ENCODE measurements at places on chromosomes 6 and 20.

DNA sequence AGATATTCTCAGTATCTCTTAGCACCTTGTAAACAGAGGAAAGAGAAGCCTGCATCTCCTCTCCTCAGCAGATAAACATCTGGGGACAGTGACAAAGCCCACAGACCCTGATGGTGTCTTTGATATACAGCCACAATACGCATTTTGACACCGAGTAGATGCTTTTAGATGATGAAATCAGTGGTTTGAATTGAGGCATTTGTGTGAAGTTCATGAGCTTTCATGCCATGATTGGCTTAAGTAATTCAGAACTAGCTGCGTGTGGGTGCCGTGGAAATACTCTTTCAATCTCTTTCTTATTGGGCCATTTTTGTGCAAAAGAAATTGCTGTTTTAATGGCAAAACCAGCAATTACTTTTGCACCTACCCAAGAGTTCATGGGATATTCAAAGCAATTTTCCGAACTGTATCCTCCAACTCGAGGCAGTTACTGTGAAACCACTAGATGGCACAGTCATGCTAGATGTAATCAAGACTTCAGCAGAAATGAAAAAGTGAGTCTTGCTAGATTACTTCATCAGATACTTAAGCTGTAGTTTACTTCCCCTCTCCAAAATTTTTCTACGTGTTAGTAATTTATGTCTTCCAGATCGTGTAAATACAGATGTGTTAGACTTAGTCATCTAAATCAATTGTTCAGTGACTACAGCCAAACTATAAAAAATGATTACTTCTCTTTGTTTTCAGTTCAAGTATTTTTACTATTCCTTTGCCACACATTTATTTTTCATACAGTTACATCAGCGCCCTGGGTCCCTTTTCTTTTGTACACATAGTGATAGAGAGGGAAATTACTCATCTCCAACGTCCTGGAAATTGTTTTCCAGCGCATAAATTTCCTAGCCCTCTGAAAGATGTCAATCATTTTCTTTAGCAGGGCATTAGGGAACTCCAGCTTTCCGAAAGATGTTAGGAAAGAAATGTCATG, 49.4 kb downstream of the IYD start:
- peak; percentile 88 for DNase-seq

DNA sequence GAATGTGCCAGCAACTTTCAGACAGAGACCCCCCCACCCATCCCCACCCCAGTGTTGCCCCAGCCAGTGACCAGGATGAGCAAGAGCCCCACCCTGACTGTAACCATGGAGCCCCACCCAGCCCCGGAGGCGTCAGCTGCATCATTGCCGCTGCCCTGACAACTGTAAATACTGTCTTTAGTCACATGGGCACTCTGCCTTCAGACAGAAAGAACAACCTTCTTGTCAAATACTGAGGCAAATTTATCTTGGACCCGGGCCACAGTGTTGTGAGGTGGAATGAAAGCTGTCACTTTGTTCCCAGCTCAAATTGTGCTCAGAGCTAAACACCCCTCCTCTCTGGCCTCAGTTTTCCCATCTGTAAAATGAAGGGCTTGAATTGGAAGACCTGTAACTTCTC, 23.7 kb downstream of the MOCS3 start:
- no peak for DNase-seq

DNA sequence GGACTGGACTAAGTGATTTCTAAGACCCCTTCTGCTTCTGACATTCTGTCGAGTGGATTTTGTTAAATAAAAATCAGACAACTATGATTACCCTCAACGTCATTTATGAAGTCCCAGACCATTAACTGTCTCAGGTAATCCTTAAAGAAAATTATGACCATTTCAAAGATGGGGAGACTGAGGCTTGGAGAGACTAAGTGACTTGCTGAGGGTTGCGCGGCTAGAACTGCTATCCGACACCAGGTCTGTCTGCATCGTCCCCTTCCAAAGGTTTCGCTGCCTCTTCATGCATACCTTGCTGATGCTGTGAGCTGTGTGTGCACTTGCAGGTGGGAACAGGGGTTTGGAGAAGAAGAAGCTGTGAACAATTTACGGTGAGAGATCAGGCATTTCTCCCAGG, 3.1 kb downstream of the SNPH start:
- DNase-seq, result no peak

- DNase-seq, result no peak
These were observed 37.6 kb downstream of the HMGN3 start for GRCh38 chr6:79196912-79197311.

- DNase-seq, result no peak
These were observed 238.5 kb upstream of the SASH1 start for GRCh38 chr6:148104131-148104530.

DNA sequence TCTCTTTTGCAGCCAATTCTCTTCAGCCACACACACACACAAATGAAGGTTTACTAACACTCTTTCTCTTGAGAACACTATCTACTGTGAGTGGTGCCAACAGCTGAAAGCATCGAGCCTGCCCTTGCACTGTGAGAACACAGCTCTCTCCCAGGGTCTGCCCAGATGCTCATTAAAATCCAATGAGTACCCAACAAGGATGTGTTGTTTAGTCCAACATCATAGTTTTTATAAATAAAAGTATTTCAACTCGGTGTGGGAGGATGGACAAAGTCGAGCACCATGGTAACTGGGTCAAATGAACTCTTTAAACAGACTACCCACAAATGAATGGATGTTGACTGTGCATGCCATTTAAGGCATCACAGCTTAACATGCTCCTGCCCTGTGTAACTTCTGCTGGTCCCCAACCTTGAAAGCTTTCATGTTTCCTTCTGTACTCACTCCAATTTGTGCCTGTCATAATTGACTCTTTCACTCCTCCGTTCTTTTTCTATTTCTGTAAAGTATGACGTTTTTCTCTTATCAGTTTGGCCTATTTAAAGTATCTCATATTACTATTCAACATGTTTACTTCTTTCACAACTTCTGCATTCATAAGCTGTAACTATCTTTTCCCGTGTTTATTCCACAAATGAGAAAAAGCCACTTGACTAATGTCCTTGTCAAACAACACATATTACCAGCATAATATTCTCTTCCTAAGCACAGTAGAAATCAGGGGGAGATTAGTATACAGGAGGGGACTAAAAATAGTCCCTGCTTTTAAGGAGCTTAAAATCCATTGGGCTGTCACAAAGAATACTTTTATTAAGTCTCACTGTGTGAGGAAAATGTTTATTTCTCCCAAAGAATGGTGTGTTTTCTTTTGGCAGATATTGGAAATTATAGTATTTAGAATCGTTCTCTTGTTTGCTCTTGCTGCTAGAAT, 215.4 kb downstream of the RFPL4B start:
- DNase-seq, result no peak

- peak; percentile 79 for DNase-seq
These were observed 43.0 kb downstream of the PRDM1 start for GRCh38 chr6:106128981-106129781.

DNA sequence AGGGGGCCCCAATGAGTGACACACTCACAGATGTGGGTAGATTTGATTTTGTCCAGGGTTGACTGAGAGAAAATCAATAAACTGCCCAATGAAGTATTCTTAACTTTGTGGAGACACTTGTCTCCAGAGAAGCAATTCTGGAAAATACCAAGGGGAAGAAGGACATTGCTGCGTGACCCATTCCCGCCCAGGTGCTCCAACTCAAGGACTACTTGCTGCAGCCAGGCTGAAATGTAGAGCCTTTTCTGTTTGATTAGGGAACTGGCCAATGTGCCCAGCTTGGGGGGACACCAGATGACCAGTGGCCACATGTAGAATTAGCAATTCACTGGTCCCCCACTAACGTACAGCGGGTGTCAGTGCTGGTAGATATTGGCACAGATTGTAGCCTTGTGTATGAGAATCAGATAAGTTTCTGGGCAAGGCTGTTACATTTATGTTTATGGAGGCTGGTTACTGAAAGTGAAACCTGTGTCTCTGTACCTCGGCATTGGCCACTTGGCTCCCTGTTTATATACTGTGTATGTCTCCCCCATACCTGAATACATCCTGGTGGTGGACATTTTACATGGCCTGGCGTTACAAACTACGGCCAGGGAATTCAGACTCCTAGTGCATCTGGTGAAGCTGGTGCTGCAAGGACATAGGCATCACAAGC, 32.3 kb downstream of the HDDC2 start:
- no peak for DNase-seq

DNA sequence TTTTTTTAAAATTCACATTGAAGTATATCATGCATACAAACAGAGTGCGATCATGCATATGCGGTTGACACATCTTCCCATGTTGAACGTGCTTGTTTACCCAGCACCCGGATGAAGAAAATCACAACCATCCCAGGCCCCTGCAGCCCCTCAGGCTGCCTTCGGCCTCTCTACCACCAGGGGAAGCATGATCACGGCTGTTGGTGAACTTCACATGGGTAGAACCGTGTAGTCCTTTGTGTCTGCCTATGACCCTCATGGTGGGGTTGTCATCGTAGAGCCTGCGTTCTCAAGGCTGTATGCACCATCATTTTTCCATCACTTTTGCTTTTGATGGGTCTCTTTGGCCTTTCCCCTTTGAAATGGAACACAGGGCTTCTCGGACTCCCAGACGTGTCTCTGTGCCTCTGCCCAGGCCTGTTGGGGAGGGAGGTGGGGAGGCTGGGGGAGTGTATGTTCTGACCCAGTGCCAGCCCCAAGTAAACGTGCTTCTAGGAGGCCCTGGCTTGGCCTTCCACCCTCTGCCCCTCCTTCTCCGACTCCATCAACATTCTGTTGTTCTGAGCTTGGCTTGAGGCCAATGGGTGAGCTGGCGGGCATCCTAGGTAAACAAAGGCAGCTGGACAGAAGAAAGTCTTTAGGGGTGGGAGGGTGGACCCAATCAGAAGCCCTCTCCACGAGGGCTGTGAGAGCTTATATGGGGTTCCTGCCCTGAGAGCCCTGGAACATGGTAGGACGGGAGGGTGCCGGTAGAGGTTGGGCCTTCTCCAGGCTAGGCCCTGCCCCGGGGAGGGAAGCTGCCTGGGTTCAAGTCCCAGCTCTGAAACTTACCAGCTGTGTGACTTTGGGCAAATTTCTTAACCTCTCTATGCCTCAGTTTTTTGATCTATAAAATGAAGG, 39.7 kb downstream of the TGM2 start:
- no peak for DNase-seq

DNA sequence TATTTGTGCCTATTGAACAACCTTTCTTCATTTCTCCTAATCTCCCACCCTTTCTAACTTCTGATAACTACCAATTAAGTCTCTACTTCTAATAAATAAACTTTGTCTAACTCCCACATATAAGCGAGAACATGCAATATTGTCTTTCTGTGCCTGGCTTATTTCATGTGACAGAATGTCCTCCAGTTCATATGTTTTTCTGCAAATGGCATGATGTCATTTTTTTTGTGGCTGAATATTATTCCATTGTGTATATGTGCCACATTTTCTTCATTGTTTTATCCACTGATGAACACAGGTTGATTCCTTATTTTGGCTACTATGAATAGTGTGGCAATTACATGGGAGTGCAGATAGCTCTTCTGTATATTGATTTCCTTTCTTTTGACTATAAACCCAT, 1041.5 kb upstream of the MANEA start:
- DNase-seq, result no peak

DNA sequence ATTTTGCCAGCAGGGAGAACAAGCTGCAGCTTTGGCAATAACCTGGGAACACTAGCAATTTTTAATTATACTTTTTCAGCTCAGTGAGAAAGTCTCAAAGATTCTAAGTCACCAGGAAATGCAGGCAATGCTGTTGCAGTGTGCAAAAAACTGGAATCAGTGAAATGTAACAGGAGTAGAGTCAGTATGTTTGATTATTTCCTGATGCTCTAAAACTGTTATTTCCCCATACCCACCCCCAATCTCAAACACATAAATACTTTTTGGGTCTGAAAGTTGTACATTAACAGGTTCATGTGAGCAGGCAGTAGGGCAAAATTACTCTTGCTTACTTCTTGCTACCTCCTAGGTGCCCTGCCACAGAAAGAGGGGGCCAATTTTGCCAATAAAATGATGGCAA, 65.4 kb upstream of the BEND6 start:
- DNase-seq, result no peak

DNA sequence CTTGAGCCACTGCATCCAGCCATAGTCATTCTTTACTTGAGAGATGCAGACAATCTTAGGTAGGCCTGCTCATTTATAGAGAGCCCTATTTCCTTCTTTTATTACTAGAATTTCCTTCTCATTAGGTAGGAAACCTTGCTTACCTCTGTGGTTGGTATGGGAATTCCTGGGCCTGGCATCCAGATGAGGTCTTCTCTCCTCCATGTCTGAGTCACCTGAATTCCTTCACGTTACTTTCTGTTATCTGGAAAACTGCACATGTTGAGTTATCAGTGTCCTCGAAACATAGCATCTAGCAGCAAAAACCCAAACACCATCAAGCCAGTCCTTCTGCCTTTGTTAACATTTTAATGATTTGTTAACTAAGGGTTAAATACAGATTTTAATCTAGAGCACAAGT, 2.2 kb downstream of the ZNFX1 start:
- DNase-seq, result no peak

- DNase-seq, result no peak
These were observed 124.9 kb upstream of the TMEM170B start for GRCh38 chr6:11412616-11413015.

DNA sequence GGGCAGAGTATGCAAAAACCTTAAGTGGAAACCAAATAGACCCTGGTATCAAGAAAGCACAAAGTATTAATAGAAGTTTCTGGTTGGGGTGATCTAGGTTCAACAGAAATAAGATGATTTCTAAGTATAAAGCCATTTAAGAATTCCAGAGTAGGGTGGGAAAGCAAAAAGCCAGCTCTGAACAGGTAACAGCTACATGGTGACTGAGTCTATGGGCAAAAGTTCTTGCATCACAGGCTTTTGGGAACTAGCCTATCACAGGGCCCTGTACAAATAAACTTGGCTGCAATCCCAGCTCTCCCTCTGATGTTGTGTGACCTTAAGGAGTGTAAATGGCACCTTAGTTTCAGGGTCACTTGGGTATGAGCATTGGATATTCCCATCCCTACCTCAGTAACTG, 5.5 kb downstream of the TCF19 start:
- no peak for DNase-seq

DNA sequence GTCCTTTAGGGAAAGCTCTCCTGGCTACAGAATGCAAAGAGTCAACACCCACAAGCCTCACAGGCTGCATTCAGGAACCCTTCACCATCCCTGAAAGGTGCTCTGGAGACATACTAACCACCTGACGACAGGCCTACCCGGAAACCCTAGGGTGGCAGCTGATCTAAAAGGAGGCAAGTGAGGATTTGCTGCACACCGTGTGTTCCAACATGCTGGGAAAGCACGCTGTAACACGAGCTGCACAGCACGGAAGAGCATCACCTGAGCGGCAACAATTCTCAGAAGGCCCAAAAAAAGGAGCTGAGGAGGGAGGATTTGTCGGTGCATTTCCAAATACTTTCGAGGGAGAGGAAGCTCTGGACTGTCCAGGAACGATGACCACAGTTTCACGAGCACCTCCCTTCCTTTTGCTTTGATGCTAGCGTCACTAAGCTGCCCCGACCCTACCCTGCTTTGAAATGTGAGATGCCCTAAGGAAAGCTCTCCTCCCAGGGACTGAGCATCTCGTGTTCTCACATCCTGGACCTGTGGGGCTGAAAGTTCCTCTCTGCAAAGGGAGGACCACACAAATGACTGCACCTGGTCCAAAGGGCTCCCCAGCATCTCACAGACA, 87.0 kb downstream of the PPP1R3G start:
- no peak for DNase-seq

All from fibroblast of skin of left quadriceps (primary cell).